NCI-H460 (cell line): ENCODE measurements at places on chromosomes 1 and 21.

- no peak for DNase-seq
Measured at GRCh38 chr21:45157932-45158331, 83.6 kb downstream of the ADARB1 start.

- DNase-seq: no peak
Measured at GRCh38 chr1:16053781-16054502, 10.4 kb downstream of the CLCNKB start.

DNA sequence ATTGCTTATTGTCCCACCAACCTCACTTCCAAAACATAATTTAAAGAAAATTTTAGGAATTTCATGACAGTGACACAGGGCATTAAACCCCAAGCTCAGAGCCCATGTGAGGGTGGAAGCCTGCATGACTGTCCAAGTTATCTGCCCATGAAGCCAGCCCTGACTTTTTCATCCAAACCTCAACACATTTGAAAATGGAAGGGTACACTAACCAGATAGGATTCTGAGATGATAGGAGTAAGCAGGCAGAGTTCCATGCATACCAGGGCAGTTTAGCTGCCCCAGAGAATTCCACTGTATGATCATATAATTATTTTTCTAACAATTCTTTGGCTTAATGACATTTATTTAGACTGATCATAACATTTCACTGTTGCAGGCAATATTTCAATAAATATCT is 986.0 kb downstream of the TTLL7 start:
- DNase-seq: no peak

- no peak for DNase-seq
Measured at GRCh38 chr21:45792682-45793383, 149.3 kb downstream of the PCBP3 start.

GRCh38 chr1:215797859-215798258 is 230.8 kb downstream of the KCTD3 start:
- DNase-seq: no peak

DNA sequence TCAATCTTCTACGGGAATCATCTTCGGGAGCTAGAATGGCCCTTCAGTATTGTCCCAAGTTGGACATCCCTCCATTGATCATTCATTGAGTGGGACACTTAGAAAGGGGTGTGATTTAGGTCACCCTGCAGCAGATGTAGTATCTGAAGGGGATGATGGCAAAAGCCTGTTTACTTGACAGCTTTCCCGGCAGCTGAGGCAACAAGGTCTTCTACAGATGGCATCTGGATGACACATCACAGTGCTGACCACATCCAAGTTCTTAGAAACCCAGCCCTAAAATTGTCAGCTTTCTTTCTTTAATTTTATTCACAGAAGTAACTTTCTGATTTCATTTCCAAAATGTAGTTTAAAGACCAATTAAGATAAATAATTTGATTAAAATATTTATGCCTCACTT is 150.3 kb downstream of the AMY1C start:
- DNase-seq: no peak

DNA sequence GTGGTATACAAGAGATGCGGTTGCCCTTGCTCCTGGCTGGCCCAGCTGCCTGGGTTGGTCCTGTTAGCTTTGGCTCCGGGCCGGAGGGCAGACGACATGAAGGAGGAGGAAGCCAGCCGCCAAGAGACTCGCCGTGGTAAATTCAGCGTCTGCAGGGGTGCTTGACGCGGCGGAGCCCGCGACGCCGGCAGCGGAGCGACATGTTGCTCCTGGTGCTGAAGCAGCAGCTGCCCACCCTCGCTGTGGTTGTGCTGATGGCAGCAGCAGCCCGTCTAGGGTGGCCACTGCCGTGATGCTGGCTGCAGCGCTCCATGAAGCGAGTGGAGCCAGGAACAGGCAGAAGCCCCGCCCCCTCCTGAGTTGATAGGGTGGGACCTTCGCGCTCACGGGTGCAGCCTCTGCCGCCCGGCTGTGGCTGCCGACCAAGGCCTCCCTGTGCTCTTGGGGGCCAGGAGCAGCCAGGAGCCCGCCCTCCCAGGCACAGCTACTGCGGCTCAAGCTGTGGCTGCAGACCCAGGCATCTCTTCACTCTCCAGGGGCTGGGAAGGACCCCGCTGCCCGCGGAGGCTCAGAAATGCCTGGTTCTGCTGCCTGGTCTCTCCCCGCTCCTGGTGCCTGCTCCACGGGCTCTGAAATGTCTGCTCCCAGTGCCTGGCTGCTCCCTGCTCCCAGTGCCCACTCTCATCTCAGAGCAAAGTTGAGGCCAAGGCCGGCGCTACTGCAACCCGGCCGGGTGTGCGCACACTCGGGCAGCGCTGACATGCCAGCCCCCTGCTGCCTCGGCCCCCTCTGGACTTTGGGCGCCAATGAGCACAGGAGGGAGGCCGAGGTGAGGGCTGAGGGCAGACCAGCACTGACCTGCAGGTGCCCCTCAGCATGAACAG is 4.4 kb upstream of the ZNF692 start:
- DNase-seq: peak; percentile 73

DNA sequence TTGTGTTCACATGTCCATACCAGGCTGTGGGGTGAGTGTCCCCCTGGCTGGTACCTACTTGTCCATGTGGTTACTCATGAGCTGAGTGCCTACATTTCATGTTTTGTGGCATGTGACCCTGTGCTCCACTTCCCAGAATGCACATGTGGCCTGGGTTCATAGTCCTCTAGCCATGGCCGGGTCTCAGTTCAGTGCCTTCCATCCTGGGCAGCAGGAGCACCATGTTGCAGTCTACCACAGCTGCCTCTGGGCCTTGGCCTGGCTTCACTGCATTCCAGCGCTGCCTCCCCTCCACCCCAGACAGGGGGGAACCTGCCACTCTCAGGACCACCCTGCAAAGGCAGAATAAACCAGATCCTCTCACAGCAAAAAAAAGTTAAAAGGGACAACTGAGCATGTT is 5.5 kb downstream of the CEPT1 start:
- no peak for DNase-seq

GRCh38 chr1:169989246-169989645 is 85.2 kb downstream of the KIFAP3 start:
- no peak for DNase-seq

DNA sequence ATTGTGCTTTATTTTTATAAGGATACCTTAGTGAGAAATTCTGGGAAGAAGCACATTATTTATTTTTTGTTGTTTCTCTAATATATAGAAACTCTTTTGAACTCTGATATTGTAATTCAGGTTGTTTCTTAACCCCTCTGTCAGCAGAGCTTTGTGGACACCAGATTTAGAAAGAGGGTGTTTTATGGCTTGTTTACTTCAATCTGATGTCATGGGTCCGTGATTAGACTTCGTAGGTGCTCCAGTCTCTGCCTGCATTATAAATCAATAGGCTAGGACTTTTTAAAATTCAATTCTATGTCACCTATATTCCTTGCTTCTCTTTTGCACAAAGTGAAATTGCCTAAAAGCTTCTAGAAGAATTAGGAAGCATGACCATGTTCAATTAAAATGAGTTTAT is 47.3 kb upstream of the CCDC190 start:
- DNase-seq: no peak

DNA sequence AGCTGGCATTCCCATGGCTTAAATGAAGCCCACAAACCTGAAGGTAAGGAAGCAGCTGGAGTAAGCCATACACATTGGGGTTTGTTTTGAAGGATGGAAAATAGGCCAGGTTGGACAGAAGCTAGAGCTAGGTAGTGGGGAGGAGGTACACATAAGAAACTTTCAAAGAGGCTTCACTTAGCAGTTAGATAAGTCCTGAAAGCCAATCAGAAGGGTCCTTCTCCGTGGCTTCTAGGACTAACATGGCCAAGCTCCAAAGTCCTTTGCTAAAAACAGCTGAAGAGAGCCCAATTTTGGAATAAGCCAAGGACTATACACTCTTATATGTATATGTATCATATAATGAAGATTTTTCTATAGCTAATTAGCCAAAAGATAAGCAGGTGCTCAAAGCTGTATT is 1.8 kb downstream of the EYA3 start:
- no peak for DNase-seq

DNA sequence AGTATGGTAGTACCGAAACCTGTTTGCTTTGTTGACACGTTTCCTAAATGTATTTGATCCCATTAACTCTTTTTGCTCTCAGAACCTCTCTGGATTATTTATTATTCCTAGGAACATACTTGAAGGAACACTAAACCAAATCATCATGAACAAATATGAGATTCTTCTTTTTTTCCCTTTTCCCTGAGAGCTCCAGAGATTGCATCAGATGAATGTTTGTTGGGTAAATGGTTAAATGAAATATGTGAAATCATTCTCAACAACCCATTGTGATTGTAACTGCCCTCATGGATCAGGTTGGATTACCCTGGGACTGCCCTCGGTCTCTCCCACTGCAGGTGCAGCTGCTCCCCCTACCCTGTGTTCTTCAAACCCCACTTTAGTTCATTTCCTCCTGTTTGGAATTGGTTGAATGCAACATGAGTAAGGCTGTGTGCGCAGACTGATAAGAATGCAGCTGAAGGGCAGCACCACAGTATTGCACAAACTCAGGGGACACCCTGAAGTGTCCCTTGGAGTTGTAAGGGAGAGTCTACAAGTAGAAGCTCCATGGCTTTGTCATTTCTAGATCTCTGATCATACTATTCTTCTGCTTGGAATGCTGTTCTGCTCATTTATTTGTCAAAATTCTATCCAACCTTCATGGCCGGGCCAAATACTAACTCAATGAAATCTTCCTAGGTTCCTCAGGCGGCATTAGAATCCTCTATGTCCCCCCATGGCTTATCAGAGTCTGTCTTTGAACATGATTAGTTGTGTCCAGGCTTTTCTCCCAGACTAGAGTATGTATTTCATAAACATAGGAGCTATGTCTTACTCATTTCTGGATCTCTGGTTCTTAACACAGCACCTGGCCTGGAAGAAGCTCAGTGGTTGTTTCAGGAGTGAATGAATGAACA is 47.1 kb upstream of the NEK2 start:
- no peak for DNase-seq

- DNase-seq: no peak
Measured at GRCh38 chr1:165603810-165604209, 27.2 kb upstream of the MGST3 start.

- DNase-seq: no peak
Measured at GRCh38 chr1:89622895-89623294, 10.0 kb upstream of the LRRC8C start.

DNA sequence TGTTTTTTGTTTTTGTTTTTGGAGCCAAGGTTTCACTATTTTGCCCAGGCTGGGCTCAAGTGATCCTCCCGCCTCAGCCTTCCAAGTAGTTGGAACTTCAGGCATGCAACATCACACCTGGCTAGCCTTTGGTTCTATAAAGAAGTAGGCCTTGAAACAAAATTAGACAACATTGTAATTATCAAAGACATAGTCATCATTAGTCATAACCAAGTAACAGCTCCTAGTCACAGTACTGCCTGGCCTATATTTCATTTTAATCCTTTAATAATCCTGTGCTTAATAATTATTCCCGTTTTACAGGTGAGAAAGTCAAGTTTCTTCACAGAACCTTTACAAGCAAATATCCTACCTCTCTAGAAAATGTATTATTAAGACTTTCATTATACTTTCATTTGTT is 52.3 kb upstream of the TBX15 start:
- no peak for DNase-seq

DNA sequence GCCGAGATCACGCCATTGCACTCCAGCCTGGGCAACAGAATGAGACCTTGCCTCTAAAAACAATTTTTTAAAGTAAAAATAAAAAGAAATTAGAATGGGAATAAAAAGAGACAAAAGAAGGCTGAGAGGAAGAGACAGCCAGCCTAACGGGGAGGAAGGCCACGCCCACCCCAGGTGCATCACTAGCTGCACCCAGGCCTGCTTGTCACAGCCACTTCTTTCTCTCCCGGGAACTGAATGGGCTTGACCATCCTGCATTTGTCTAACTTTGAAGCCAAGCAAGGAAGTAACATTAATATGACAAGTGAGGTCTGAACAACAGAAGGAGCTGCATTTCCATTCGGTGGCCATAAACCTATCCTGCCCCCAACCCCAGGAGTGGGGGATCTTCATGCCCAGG is 20.8 kb upstream of the EFNA1 start:
- no peak for DNase-seq

DNA sequence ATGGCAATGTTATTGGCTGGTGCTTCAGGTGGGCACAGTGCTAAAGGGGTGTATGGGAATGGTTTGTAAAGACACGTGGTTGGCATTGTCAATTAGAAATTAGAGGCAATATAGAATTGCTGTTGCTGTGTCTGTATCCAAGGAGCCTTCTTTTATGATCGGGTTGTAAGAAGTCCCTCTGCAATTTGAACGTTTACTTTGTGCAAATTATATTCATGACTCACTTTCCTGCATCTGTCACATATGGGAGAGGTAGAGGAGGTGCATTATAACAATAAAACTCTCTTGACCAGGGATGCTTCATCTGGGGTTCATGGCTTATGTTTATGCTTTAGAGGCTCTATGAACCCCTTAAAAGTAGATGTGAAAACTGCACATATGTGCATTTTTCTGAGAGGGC is 130.4 kb upstream of the DNAH14 start:
- DNase-seq: no peak

GRCh38 chr1:34884536-34884935 is 25.0 kb upstream of the SMIM12 start:
- DNase-seq: no peak

DNA sequence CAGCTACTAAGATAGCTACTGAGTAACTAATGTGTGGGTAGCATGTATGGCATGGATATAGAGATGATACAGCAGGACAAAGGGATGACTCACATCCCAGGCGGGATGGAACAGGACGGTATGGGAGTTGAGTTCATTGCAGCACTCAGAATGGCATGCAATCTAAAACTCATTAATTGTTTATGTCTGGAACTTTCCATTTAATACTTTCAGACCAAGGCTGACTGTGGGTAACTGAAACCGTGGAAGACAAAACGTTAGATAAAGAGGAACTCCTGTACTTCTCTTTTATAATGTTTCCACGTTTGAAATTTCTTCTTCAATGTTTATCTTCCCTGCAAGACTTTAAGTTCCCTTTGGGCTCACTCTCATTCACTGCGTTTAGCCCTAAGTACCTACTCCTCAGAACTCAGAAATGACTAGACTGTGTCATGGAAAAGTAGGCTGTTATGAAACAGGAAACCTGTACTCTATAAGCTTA is 151.9 kb downstream of the MAGI3 start:
- no peak for DNase-seq

DNA sequence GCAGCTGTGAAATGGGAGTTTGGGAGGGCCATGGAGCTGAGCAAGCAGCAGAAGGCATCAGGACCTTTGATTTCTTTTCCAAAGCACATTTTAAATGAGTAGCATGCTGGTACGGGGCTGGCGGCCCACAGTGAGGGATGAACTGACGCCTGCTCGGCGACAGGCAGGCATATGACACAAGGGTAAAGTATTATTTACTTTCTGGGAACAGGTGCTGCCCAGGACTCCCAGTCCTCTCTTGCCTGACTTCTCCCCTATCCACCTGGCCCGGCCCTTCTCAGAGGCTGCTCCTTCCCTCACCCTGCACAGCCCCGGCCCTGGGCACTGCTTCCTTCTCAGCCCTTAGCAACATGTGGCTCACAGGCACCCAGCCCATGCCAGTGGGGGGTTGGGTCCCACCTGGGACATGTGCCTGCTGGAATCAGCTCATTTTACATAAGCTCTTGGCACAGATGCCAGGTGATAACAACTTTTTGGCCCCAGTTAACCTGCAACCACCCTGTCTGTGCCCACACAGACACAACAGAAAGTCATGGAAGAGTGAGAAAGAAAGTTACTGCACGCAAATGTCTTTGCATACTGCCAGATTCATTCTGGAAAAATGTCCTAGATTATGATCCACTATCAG is 112.3 kb upstream of the GADD45A start:
- DNase-seq: no peak
